ENCODE measurements at places on chromosomes 3 and 15.

- no peak for DNase-seq
Measured at GRCh38 chr15:59696332-59696731, 7.2 kb upstream of the BNIP2 start.

DNA sequence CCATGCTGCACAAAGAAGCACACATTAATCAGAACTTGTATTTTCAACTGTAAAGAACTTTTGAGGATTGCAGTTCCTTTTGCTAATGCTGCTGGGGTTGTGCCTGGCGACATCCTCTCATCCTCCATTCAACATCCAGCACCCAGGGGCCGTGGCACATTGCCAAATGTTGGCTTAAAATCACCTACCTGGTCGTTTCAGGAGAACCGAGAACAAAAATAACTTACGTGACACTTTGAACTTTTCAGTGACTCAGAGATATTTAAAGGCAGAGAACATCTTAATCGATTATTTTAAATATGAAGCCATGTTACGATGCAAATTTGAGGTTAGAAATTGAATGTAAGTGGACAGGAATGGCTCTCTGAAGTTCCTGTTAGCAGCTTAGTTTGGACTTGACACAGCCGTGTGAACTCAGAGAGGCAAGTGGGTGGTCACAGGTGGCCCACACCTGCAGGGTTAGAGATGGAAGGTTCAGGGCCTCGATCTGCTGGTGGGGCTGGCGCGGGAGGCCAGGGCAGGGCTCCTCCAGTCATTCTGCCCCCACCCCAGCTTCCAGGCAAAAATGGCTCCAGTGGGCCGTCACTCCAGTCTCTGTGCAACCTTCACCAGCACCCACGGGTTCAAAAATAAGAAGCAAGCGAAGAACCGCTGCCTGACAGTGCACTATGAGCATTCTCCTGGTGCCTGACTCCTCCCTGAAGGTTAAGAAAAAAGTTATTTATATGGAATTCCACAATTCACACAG is 12.2 kb downstream of the LRRK1 start:
- peak; percentile 1 for DNase-seq

DNA sequence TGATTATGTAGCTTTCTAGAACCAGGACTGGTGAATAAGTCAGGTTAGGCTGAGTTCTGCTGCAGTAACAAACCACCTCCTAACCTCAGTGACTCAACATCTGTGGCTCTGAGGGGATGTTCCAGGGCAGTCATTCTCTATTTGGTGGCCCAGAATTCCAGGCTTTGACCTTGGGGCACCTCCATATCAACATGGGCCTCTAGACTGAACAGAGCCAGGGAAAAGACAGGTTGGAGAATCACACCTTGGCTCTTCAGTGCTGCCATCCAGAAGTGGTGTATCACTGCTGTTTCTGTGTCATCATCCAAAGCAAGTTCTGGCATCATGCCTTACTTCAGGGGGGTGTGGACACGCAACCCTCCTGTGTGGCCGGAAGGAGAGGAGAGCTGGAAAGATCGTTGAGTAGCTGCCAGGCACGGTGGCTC is 15.3 kb downstream of the ZBTB47 start:
- peak; percentile 29 for DNase-seq

GRCh38 chr3:82093641-82094040 is 332.2 kb upstream of the GBE1 start:
- no peak for DNase-seq

DNA sequence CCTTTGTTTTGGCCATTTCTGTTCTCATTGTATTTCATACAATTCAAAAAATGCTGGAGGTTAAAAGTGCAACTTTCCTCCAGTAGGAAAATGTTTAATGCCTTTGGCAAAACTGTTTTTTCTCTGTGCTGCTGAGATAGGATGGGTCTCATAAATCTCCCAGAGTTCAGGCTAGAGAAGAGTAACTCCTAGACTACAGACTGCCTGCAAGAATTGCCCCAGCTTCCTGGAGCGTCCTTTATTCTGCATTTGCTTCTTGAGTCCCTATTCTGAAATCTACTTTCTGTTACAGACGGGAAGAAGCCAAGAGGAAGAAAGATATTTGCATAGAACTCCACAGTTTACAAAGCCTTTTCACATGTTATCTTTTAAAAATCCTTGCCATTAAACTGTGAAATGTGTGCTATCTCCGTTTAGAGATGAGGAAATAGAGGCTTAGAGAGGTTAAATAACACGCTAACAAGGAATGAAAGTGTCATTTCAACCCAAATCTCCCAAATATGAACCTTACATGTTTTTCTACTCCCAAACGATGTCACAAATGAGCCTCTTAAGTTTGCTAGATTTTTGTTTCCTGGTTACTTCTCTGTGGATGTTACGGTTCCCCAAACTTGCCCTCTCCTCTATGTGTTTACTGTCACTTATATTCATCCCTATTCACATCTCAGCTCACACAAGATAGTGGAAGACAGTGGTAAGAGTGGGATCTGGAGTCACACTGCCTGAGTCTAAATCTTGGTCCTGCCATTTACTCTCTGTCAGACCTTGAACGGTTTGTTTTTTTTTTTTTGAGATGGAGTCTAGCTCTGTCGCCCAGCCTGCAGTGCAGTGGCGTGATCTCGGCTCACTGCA is 17.4 kb downstream of the NANOGP8 start:
- no peak for DNase-seq

DNA sequence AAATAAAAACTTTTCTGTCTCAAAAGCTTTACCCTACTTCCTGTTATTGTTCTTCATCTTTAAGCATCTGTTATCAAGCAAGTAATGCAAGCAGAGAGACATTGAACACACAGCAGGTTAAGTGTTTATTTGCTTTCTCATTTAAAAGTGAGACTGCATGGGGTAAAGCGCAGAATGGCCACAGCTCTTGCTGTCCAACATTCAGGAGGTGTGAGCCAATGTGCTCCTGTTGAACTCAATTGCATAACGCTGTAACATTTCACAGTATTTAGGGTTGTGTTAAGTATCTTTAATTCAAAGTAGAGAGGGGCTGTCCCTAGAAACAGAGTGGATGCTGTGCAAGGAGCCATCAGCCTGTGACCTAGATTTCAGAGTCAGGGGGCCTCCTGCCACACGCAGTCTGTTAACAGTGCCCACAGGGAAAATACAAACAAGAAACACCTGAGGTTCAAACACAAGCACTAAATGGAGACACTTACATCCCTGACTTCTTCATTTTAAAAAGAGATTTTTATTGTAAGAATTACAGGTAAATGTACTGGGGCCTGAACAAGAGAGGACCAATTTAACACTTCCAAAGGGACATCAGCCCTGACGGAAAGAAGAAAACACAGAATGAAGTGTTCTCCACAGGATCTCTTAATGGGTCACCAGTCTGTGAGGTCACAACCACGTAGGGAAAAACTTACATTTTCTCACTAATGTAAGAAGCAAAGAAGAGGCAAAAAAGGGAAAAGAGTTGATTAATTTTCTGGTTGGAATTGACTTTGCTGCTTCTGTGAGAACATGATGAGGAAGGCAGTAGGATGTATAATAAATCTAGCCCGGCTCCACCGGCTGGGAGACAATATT is 815.1 kb downstream of the VGLL3 start:
- DNase-seq, result no peak

DNA sequence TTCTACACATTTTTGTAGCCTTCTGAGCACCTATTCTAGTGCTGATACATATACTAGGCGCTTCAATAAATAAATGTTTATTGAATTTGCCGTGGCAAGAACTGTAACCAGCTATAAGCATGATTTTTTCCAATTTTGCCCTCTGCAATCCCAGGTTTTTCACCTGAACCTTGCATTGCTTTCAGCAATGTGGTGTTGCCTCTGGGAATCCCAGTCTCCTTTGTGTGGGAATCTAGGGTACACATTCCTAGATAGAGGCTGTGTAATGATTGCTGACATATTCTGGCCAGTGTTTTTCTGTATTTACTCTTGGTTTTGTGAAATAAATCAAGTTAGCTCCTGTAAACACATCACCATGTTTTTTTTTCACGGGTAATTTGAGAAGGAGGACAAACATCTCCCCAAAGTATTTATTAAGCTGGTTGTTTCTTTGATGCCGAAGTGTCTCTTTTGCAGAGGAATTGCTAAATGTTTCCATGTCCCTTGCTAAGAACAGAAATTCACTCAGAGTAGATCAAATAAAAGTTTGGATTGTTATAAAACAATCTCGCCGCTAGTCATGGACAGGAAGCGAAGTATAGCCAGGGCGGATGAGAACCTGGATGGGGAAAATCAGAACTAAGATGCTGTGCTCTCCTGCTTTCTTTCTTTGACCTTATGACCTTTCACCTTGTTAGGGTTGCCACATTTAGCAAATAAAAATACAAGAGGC is 1.2 kb downstream of the CFAP91 start:
- no peak for DNase-seq

DNA sequence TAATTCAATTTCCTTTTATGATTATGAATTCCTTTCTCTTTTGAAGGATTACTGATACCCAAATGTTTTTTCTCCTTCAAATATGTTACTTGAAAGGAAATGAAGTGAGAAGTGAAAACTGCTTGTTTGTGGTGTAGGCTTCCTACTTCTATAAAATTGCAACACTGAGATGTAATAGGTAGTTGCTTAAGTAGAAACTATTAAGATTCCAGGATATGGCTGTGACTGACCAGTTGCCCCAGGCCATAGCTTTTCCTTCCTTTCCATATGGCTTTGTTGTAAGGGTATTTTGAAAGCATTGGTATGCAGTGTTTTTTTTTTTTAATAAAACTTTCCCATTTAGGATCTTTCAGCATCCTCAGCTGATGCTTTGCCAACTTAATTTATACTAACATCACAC is 28.5 kb downstream of the DNAJC13 start:
- DNase-seq, result peak; percentile 50

- DNase-seq, result no peak
Measured at GRCh38 chr3:179005213-179005612, 66.4 kb downstream of the ZMAT3 start.

GRCh38 chr3:150077107-150077506 is 106.4 kb upstream of the PFN2 start:
- DNase-seq, result no peak

DNA sequence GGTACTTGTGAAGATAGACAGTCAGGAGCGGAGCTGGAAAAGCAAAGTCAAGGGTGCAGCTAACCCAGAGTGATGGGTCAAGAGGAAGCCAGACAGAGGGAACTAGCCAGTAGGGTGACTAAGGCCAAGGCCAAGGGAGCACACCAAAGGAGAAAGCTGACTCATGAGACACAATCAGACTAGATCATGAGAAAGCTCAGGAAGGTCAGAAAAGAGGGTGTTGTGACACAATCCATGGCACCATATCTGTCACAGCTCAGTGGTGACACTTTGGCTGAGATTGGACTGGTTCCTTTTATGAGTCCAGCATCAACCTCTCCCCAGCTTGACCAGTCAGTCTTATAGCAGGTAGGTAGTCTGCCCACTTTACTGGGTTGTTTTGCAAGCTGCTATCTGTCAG is 22.2 kb downstream of the P2RY1 start:
- DNase-seq, result no peak

GRCh38 chr3:31960793-31961431 is 20.1 kb downstream of the OSBPL10 start:
- DNase-seq, result peak; percentile 75

DNA sequence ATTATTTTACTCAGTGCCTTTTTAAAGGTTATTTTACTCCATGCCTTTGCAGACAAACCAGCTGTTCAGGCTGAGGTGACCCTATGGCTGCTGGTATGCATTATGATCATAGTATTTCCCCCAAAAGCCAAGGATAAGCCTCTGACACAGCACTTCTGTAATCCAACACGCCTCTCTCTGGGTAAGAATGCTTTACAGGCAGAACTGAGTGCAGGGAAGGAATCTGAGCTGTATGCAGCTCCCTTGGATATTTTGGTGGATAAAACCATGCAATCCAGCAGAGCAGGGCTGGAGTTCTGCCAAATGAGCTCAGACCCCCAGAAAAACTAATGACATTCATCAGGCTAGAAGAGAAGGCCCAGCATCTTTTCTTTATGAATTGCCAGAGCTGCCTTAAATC is 11.7 kb upstream of the MAP1A start:
- DNase-seq, result no peak

- no peak for DNase-seq
Measured at GRCh38 chr3:117286488-117286887, 576.9 kb downstream of the TUSC7 start.

DNA sequence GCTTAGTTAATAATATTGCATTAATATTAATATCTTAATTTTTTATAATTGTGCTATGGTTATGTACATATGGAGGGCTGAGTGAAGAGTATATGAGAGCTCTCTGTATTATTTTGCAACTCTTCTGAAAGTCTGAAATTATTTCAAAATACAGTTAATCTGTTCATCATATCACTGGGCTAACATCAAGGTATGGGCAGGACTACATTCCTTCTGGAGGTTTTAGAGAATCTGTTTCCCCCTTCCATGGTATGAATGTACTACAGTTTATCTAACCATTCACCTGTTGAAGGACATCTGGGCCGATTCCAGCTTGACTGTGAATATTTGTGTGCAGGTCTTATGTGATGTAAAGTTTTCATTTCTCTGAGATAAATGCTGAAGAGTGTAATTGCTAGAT is 5.1 kb downstream of the IL20RB start:
- DNase-seq, result peak; percentile 43

GRCh38 chr3:66738625-66739365 is 238.0 kb upstream of the LRIG1 start:
- no peak for DNase-seq

DNA sequence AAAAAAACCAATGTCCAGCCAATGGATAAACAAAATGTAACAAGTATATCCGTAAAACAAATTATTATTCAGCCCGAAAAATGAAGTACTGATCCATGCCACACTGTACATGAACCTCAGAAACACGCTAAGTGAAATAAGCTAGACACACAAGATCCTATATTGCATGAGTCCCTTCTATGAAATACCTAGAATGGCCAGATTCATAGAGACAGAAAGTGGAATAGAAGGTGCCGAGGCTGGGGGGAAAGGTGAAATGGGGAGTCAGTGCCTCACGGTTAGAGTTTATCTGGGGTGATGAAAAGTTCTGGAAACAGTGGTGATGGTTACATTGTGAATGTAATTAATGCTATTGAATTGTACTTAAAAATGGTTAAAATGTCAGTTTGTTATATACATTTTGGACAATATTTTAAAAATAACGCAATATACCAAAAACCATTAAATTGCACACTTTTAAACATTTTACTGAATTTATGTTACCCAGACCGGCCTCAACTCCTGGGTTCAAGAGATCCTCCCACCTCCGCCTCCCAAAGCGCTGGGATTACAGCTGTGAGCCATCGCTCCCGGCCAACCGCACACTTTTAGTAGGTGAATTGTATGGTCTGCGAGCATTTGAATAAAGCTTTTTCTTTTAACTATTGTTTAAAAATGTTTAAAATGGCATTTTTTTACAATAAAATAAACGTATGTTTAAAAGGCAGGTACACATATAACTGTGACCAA is 2.1 kb downstream of the RNF168 start:
- DNase-seq, result no peak

GRCh38 chr15:75036212-75036616 is 12.8 kb downstream of the PPCDC start:
- no peak for DNase-seq

- DNase-seq, result no peak
Measured at GRCh38 chr3:64078966-64079365, 55.7 kb upstream of the PSMD6 start.
